Pulmonary artery endothelial cell (primary cell): ENCODE measurements at places on chromosomes 6 and 20.

DNA sequence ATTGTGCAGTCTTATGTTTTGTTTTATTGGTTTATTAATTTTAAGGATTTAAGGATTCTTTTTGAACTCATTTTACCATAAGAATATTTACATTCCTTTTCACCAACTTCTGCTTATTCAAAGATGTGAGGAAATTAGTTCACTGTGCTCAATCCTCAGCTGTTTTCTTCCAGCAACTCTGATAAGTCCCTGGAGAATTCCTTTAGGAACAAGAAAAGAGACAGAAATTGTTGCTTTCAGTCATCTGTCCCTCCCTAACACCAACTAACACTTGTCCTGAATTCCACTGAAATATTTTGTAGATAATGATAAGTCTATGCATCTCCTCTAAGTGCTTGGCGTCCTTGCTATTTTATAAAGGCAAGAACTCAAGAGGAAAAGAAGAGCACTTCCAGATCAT, 334.8 kb upstream of the MARCKS start:
- DNase-seq: no peak

DNA sequence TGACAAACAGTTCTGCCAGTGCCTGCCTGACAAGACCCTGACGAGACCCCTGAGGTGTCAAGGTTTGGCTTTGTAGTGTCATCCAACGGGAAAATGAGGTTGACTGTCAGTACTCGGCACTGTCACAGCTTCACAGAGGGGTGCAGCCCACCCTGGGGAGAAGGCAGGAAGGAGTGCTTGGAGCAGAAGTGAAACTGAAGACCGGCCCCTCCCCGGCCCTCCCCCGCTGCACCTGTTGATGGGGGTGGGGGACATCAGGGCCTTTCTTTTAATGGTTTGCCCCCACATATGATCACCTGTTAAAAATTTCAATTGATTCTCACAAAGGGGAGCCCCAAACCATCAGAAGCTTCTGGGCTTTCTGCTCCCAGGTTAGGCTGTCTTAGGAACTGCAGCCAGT, 6.8 kb downstream of the PMEPA1 start:
- DNase-seq: no peak

GRCh38 chr20:49850463-49851230, 38.0 kb downstream of the SLC9A8 start:
- DNase-seq: no peak

- DNase-seq: no peak
These were observed 98.5 kb downstream of the ARMC2 start for GRCh38 chr6:108946695-108947094.

DNA sequence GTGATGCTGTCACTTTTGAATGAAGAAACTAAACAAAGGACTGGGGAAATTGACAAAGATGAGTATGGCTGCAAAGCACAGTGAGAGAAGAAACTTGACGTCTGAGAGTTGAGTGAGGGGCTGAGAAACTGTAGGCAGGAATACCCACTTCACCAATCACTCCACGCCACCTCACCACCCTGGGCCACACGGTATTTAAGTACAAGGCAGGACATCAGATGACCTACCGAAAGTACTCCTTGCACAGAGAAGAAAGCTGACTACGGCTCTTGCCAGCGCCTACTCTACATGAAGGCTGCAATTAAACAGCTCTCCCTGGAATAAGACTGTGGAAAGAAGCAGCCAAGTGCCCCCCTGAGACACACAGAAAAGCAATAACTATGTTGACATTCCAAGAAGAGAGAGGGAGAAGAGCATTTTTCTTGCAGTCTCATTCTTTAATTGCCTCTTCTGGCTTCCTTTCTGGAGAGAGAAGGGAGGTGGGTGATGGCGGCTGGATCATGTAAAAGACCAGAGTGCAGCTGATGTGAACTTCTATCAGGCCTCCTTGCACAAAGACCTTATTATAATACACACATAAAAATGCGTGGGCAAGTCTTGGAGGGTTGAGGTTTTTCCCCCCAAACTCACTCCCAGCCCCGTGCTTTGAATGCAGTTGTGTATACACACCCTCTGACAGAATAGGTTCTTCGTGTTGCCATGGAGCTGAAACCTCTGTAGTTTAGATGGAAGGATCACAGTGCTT, 44.6 kb downstream of the HIVEP2 start:
- no peak for DNase-seq

DNA sequence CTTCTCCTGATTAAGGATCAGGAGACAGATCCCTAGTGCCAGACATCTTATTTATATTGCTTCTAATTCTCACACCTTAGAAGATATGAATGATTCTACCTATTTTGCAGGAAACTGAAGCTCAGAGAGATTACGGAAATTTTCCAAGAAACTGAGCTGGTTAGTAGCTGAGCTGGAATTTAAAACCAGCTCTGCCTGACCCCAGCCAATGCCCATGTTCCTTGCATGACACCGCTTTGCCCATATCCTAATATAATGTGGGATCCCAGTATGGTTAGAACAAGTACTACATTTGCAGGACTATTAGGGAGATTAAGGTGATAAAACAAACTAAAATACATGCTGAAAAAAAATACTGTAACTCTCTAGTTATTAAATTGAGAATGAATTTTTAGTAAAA, 1.9 kb downstream of the TMEM30A start:
- DNase-seq: no peak
